ENCODE measurements at places on chromosomes 5 and 9.

DNA sequence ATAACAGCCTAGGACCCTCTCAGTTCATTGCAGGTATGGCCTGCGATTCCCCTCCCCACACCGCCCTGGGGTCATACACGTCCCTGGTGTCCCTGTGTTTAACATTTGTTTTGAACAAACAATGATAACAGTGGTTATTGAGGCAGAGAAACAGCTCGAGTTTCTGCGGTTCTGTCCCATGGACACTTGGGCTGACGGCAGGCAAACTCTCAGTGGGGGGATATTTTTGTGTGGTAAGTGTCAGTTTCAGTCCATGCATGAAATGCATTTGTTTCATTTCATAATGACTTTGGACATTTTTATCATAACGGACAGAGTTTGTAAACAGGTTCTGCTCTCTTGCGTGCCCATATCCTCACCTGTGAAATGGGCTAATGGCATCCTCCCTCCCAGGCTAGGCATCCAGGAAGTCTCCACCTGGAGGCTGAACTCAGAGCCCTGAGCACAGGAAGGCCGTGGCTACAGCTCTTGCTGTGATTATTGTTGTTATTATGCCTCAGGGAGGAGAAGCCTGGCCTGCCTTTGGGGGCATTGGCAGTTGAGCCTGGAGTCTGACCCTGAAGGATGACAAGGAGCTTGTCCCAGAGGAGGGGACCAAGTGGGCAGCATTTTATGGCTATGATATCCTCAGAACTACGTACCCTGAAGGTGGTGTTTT is 190.9 kb downstream of the GADD45G start:
- no peak for DNase-seq

DNA sequence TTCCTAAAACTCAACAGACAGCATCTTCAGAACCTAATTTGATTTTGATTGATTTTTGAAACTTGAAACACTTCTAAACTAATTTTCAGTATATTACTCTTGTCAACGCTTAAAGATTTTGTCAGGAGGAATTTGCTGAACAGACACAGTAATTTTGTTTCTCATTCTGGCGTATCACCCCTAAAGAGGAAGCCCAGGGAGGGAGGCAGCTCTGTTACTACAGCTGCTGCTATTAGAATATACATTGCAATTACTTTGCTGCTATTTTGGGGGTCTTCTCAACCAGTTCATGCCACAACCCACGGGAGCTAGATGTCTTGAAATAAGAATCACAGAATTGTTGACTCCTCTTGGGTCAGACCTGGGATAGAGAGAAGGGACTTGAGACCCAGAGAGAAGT is 122.6 kb downstream of the TLR4 start:
- DNase-seq = no peak

DNA sequence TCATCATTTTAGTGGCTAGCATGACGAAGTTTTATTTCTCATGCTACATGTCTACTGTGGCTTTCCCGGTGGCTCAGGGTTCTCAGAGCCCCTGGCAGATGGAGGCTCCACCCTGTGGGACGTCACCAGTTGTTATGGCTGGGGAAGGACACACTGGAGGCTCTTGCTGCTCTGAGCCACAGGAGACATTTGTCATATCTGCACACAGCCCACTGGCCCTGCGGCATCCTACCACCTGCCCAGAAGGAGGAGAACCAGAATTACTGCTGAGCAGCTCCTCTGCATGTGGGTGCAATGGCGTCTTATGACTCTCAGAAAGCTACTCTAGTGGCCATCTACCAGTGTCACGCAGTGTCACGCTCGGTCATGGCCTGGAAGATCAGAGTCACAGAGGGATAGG is 6.6 kb downstream of the OR13J1 start:
- no peak for DNase-seq

DNA sequence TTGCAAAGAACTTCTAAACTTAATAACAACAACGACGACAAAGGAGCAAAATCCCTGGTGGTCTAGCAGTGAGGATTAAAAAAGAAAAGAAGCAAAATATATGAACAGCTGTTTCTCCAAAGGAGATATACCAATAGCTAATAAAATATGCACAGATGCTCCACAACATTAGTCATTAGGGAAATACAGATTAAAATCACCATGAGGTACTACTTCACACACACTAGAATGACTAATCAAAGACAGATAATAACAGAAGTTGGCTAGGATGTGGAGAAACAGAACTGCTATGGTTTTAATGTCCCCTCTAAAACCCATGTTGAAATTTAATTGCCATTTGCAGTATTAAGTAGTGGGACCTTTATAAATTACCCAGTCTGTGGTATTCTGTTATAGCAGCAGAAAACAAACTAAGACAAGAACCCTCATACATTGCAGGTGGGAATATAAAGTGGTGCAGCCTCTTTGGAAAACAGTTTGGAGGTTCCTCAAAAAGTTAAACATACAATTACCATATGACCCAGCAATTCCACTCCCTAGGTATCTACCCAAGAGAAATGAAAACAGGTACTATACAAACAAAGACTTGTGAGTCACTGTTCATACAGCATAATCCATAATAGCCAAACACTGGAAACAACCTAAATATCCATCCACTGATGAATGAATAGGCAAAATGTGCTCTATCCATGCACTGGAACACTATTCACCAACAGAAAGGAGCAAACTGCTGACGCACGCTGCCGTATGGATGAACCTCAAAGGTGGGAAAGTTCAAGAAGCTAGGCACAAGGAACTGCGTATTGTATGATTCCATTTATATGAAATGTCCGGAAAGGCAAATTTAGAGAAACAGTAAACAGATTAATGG is 11.4 kb upstream of the DUSP1 start:
- peak; percentile 17 for DNase-seq

GRCh38 chr5:124895236-124895635 is 148.8 kb upstream of the ZNF608 start:
- no peak for DNase-seq

DNA sequence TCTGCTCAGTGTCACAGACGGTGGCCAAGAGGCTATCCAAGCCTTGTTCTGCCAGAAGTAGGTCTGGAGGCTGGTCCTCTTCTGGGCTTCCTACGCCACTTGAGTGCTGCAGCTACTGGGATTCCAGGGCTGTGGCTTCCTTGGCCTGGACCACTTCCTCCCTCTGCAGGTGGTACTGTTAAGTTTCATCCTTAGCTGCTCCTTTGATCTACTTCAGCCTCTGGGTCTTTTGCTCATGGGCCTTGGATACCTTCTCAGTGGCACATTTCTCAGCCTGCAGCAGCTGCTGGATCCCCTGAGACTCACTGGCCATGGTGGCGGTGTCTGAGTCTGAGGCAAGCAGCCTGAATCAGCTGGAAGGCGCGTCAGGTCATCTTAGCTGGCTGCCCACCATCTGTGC is 10.3 kb downstream of the CNOT8 start:
- peak; percentile 28 for DNase-seq

DNA sequence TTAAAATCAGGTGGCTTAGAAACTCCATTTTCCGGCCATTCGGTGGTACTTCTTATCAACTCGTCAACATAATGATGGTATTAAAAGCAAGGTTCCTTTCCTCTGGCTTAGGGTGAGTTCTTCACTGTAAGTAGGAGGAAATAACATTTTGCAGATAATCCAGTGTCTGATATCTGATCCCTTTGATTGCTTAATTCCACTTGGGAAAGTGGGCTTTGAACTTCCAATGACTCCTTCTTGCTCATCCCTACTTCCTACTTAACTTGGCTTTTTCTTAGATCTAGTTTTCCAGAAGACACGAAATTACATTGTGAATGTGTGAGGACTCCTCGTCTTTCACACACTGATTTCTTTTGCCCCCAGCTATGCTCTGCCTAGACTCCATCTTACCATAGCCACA is 31.5 kb downstream of the DDX31 start:
- peak; percentile 46 for DNase-seq

DNA sequence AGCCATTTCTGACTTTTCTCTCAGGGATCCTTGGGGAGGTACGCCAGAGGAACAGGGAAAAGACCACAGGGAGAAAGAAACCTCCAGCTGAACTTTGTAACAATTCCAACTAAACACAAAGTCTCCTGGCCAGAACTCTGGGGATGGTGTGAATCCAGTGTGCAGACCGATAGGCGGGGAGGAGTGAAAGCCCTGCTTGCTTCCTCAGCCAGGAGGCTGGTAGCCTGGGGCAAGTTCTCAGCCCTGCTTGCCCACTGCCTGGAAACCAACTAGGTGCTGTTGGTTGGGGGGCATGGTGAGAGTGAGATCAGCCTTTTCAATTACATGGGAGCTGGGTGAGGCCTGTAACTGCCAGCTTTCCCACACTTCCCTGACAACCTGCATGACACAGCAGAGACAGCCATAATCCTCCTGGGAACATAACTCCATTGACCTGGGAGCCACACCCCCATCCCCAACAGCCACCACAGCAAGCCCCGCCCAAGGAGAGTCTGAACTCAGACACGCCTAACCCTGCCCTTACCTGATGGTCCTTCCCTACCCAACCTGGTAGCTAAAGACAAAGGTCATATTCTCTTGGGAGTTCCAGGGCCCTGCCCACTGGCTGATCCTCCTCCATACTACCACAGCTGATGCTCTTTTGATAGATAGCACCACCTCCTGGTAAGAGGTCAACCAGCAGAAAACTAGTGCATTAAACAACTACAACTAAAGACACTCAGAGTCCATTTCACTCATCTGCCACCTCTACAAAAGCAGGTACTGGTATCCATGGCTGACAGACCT is 100.1 kb upstream of the TNFAIP8 start:
- peak; percentile 52 for DNase-seq

GRCh38 chr5:128225245-128226030 is 141.9 kb downstream of the SLC12A2 start:
- DNase-seq = no peak

DNA sequence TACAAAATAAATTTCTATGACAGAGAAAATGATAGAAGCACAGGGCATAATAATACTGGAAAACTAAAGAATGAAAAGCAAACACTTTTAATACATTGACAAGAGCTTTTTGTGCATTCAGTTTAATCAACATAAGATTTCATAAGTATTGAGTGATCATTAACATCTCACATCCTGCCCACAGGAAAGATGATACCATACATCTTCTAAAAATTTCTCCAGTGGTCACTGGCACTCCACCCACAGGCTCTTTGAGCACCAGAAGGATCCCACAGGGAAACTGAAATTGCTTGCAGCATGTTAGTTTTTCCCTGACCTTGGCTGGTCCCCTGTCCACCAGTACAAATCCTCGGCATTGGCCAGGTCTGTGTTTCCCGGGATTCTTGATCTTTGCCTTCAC is 186.0 kb downstream of the CEMIP2 start:
- DNase-seq = no peak

DNA sequence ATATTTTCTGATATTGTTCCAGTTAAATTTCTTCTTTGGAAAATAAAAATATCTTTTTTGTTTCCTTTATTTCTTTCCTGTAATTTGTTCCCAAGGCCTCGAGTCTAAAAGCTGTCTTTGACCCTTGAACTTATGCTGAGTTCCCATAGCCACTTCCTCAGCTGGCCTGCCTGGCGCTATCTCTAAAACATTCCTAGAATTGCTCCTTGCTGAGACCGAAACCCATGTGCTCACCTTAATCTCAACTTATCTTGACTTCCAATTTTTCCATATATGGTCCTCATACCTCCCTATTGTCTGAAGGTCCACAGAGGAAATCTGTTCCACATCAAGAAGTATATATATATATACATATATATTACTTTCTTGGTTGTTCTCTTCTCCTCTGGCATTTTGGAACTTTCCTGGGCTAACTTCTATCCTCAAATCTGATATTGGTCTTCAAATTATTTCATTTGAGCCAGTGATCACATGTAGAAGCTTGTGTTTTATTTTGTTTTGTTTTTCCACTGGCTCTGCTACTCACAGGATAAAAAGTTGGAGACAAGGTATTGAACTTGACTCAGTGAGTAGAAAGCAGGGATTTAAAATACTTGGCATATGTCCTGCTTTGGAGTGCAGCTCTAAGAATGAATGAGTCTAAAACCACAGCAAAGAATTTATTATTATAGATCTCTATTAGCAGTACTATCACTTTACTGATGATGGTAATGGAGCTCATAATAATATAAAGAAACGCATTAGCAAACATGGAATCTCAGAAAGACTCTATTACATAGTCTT is 45.2 kb downstream of the ENC1 start:
- DNase-seq = no peak

DNA sequence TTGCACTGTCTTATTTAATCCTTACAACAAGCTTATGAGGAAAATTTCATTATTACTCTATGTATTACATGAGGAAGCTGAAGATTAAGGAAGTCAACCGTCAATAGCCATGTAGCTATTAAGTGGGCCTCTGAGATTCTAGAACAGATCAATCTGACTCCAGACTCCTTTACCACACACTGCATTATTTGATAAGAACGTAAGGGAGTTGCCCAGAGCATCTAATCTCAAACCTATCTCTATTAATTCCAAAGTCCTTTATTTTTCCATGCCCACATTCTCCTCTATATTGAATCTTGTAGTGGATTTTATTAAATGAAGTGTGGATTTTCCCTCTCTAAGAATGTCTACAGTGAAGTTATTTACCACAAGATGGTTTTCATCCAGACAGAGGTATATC is 118.2 kb upstream of the MTAP start:
- DNase-seq = no peak

- DNase-seq = no peak
Measured at GRCh38 chr9:114169952-114170770, 14.8 kb downstream of the COL27A1 start.

GRCh38 chr5:72883850-72884249 is 67.4 kb downstream of the TNPO1 start:
- DNase-seq = no peak

GRCh38 chr9:84600739-84601138 is 68.8 kb upstream of the NTRK2 start:
- DNase-seq = no peak

DNA sequence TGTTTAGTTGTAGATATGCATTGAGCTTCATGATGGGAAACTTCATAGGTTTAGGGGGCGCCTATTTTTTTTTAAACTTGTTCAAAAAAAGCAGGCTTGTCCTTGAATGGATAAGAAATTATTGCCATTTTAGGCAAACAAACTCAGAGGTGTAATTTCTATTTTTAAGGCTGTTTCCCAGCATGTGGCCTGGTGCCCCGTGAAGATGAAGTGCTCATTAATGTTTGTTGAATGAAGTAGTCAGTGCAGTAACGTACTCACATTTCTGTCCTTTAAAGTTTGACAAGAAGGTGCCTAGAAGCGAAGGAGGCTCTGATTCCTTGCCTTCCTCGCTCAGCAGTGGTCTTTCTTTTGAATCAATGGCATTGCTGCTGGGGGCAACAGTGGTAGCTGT is 54.3 kb downstream of the ZNF618 start:
- no peak for DNase-seq

GRCh38 chr5:171624396-171624795 is 161.2 kb upstream of the SMIM23 start:
- no peak for DNase-seq

- DNase-seq = no peak
Measured at GRCh38 chr9:4964540-4964939, 20.5 kb upstream of the JAK2 start.

GRCh38 chr5:134444941-134445471 is 33.3 kb upstream of the CDKN2AIPNL start:
- no peak for DNase-seq

DNA sequence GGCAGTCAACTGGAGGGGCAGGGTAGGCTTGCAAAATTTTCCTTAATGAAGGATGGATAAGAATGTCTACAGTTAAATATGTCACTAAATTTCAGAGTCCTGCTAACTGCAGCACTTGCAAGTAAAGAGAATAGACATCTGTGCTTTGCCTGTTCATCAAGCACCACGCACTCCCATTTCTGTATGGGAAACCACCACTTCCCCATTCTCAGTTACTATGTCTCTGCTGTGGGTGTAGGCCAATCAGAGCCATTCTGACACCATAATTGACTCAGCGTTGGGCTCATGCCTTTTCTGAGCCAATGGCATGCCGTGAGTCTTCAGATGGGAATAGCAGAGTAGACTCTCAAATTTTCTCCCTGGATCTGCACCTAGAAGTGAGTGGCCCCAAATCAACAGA is 247.5 kb downstream of the GABRB2 start:
- no peak for DNase-seq

Measured in NCI-H82 (cell line).